ENCODE measurements at places on chromosomes 7 and 10. TPM values are rescaled to one million over a fixed set of nuclear protein-coding genes. Genes with fewer than 3 reads are reported as not detected.
A peak's percentile ranks its signal among the peaks of the same experiment; 100 is the strongest.

The FGFBP3 gene
- total RNA-seq: 6.5 TPM

The CDHR1 gene
- total RNA-seq: 0.30 TPM

The ASB10 gene
- total RNA-seq: not detected

The FGL2 gene
- 30.0 TPM for total RNA-seq

The MYO1G gene
- total RNA-seq: 10.5 TPM

- DNase-seq: no peak
These were observed 80.8 kb downstream of the ZNF92 start for GRCh38 chr7:65454469-65454868.

DNA sequence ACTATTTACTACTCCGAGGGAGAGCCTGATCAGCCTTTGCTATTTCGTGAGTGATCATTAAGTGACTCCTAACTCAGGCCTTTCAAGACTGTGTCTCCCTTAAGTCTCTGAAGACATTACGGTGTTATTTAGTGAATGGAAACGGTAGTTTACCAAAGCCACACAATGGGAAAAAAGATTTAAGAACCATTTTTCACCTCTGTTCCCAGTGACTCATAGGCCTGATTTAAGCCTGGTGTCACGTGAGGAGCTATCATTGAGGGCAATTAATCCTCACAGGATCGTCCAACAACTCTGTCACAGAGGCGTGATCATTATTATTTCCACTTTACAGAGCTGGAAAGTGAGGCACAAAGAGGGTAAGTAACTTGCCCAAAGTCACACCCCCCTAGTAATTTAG lies 20.3 kb downstream of the C10orf90 start:
- DNase-seq: no peak

DNA sequence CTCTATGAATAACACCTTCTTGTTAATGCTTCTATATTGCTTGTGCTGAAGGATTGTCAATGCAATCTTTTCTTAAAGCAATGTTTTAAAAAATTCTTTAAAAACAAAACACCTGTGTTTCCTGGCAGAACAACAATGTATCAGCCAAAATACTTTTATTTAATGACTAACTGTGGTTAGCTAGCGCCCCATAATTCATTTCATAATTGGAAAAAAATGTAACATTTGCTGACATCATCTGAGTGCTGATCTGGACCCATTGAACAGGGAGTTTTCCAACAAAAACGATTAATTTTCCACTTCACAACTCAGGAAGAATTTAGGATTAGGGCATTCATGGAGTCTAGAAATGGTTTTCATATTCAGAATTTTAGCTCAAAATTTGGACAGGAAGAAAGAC lies 137.6 kb upstream of the CDK6 start:
- DNase-seq: no peak

DNA sequence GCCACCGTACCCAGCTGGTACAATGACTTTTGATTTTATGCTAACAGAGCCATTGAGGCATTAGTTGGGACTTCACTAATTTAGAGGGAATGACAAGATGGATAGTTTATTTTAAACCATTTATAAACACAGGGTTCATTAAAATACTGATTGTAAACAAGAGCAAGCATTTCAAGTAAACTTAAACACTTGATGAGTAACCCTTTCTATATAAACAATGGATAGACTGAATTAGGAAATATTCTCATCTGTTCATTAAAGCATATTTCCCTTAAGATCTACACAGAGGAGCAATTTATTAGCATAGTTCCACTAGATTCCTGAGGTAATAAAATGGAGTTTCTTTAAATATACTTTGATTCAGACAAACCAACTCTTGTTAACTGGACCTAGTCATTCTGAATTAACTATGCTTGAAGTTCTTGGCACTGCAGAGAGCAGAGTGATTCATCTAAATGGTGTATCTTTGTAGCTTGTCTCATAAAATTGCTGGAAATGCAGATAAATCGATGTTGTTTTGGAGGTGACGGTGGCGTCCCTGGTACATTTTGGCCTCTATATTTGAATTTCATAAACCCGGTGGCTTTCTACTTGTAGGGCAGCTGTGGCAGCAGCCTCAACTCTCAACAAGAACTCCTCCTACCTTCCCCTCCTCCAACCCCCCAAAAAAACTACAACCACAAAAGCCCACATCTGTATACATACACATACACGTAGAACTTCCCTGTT lies 15.4 kb upstream of the VDAC2 start:
- DNase-seq: no peak

DNA sequence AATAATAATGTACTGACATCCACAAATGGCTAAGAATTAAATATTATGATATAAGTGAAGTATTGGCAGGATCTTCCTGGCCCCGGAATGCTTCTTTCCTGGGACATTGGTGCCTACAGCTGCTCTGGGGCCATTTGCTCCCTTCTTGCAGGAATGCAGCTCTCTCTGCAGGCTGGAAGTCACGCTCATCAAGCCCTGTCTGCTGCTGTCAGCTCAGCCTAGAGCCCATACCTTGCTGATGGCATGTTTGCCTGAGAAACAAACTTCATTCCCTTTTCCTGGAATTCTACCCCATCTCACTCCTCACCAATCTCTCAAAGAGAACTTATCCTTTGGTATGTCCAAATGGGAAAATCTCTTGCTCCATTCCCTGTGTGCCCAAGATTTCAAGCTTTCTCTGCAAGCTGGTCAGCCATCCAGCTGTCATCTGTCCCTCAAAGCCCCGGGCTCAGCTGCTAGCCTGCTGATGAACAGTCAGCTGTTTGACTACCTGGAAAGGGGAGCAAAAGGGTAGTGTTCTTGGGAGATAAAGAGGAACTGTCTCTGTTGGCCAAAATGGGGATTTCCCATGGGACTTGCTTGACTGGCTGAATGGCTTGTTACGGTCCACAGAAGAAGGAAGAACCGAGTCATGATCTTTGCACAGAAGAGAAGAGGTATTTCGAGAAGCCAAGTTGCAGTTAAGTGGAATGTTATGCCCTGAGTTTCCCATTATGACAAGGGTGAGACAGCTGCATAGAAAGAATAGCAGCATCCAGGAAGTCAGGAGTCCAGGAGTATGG lies 12.0 kb upstream of the RASSF4 start:
- DNase-seq: no peak

- DNase-seq: peak; percentile 28
These were observed 30.7 kb upstream of the EPC1 start for GRCh38 chr10:32377458-32378259.

DNA sequence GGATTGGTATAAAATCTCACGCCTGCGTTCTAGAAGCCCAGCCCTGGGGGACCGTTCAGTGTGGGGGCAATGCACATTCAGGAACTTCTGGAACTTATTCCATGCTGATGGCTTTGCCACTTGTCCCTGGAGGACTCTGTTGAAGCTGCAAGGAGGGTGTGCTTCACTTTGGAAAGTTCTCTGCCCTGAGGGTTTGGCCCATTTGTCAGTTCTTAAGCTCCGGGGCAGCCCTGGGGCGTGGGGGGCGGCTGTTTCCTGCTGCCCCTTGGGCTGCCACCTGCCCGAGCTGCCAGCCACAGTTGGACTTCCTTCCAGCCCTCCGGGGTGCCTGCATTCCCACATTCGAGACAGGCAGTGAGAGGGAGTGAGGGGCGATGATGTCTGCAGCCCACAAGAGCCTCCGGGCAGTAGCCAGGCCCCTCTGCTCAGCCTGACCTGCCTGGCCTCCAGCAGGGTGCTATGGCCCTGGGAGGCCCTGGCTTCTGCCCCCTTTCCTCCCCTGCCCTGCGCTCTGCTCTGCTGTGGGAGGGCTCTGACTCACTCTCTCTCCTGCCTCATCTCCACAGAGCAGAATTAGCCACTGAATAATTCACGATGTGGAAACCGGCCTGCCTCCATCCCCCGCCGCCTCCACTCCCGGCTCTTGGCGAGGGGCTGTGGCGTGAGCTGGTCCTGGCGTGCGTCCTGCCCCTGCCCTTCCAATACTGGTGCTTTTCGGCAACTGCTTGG lies 1.9 kb downstream of the TTYH3 start:
- no peak for DNase-seq

DNA sequence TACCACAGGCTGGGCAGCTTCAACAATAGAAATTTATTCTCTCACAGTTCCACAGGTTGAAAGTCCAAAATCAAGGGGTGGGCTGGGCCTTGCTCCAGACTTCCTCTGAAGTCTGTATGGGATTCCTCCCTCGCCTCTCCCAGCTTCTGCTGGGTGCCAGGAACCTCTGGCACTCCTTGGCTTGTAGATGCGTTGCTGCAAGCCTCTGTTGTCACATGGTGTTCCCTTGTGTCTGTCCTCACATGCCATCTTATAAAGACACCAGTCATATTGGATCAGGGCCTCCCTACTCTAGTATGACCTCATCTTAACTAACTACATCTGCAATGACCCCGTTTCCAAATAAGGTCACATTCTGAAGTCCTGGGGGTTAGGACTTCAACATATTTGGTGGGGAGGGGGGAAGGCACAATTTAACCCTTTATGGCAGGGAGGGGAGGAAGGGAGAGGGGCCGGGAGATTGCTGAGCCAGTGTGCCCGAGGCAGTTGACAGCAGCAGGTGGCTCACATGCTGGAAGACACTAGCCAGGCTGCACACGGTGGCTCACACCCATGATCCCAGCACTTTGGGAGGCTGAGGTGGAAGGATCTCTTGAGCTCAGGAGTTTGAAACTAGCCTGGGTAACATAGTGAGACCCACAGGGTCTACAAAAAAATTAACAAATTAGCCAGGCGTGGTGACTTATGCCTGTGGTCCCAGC lies 18.8 kb downstream of the ZNF282 start:
- no peak for DNase-seq

DNA sequence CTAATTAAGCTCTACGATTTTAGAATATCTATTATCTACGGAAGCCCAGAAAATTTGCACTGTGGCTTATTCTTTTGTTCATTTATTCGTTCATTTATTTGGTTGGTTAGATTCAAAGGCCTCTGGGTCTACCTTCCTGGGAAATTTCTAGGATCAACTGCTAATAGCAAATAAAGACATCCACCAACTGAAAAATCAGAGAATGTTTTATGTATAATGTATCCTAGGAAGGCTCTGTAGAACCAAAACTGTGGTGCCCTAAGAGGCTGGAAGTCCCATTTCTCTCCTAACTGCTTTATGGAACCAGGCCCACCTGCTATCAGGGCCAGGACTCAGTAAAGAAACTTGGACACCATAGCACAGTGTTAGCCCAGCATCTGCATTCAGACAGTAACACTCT lies 923.4 kb upstream of the AUTS2 start:
- no peak for DNase-seq

GRCh38 chr10:131693766-131694165 lies 207.0 kb upstream of the PPP2R2D start:
- no peak for DNase-seq
